NCI-H2081 treated with DMSO at 0.1 percent for 48 hours (cell line): ENCODE measurements at places on chromosomes 12 and 14.

DNA sequence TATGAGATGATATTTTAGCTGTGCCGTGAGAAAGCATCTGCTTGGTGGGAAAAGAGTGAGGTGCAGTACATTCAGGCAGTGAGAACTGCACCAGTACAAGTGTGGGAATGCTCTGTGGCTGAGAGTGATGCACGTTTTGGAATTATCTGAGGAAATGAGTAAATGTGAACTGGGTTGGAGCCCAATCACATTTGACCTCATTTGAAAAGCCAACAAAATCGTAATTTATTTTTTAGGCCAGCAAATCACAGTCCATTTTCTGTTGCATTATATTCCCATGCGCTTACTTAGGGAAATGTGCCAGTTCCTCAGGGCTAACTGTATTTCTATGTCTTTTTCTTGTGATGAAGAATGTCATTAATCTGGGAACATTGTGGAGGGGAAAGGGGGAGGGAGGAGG lies 77.3 kb downstream of the SNAPC1 start:
- DNase-seq, result no peak

DNA sequence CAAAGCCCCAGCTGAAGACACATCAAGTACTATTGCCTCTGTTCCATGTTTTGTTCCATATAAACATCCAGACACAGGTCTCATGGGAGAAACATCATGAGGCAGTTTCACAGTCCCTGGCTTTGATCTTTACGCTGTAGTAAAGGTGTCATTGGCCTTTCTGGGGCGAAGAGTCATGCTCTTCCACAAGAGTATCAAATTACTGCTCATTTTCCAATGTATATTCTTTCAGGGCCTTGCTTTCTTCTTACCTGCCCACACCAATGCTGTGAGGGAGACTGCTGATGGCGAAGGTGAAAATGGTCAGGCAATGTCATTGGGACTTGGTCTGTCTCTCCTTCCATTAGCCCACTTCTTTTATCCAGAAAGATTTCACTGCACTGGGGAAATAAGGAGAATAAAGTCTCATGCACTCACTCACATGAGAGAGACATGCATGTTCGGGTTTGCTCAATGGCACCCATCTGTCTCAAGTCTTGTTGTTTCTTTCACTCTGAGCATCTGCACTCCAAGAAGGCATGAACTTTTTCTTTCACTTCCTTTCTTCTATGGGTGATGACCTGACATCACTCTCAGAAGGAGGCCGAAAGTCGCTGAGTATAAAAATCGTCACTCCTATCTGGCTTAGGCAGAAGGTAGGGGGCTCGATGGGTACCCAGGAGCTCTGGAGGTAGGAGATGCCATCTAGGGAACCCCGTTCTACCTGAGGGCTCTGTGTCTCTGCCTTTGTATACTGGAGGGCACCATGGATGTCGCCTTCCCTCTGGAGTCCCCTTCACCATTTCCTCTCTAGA lies 1.3 kb upstream of the JDP2 start:
- DNase-seq, result no peak

DNA sequence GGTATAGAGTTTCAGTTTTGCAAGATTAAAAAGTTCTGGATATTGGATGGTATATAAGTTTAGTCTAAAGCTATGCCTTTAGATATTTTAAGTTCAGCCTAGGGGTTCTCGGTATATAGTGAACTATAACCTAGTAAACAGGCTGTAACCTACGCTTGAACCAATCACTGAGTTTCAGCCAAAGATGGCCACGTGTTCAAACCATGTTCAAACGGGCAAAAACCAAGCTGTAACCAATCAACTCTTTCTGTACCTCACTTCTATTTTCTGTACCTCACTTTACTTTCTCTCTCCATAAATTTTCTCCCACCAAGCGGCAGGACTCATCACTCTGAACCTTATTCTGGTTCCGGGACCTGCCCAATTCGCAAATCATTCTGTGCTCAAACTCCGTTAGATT lies 1.4 kb downstream of the TMBIM4 start:
- no peak for DNase-seq

GRCh38 chr12:100146252-100146651 lies 3.6 kb upstream of the BLTP3B start:
- no peak for DNase-seq

DNA sequence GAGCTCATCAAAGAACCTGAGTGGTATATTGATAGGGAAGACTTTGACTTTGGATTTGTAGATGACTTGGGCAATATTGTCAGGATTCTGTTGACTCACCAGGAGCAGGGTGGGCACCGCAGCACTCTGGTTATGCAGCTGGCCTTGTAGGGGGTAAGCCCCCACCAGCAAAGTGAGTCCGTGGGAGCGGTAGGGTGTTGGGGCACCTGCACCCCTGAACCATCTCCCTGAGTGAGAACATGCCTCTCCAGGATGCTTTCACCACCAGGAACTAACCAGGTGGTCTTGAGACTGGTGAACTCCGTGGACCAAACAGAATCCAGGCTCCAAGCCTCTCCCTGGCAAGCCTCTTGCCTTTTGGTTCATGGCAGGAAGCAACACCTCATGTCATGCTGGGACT lies 44.0 kb upstream of the EIF5 start:
- no peak for DNase-seq

GRCh38 chr14:89182326-89182725 lies 234.7 kb downstream of the FOXN3 start:
- no peak for DNase-seq

DNA sequence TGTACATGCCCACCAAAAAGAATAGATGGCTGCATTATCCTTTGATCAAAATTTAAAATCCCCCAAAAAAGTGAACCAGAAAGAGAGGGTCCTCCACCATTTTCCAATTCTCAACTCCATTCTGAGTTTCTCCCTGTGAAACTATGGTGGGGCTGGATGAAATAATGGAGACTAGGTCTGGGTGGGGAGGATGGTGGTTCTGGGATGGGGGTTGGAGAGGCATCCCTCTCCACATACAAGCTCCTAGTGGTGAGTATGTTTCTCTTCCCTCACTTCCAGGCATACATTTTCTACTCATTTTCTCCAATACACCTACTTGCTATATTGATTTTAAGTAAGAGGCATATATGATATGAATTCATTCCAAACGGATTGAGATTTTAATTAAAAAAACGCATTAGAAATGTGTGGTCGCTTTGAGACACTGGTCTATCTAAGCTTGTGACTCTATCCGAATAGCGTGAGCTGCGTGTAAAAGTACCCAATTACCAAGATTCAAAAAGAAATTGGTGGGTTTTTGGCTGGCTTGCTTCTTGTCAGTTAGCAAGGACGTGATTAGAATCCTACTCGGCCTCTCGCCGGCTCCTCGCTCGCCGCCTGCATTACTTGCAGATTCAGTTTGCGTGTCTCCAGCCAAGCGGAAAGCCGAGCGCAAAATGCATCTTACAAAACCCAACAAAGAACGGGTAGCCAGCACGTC lies 3.4 kb downstream of the ASCL1 start:
- DNase-seq, result no peak

GRCh38 chr12:1457901-1458300 lies 136.5 kb downstream of the FBXL14 start:
- no peak for DNase-seq

DNA sequence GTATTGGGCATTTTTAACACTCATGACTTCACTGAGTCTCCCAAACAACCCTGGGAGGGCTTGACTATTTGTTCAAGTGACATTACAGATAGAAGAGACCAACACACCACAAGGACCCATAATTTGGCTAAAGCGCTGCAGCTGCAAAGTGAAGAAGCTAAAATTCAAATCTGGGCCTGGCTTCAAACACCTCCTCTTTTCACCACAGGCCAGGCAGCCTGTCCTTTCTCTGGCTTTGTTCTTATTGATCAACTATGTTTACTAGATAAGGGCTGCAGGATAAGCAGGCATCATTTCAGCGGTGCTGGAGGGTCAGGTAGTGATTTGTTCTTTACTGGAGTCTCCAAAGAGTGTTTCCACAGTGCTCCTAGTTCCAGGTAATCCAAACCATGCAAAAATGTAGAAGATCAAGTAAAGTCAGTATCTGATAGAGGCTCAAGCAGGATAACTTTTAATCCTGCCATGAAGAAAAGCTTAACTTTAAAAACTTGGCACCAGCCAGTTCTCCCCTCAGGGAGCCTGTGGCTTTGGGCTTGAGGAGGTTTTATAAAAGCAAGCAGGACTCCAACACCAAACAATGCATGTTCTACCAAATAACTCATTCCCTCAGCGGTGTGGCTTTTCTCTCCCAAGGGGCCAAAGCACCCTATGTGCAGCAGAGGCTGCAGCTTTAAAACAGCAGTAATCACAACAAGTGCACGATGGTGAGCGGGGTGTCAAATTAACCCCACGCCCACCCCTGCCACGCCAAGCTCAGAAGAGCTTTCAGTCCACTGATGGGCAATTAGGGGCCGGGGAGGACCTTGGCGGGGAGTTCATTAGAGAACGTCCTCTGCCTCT lies 16.8 kb downstream of the CLMN start:
- DNase-seq, result no peak

- DNase-seq, result no peak
These were observed 794.1 kb downstream of the BCL11B start for GRCh38 chr14:98477935-98478334.

DNA sequence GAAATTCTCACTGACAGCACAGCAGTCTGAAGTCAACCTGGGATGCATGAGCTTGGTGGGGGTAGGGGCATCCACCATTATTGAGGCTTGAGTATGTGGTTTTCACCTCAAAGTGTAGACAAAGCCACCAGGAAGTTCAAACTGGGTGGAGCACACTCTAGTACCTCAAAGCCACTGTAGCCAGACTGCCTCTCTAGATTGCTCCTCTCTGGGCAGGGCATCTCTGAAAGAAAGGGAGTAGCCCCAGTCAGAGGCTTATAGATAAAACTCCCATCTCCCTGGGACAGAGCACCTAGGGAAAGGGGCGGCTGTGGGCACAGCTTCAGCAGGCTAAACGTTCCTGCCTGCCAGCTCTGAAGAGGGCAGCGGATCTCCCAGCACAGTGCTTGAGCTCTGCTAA lies 143.0 kb downstream of the KITLG start:
- DNase-seq, result no peak

DNA sequence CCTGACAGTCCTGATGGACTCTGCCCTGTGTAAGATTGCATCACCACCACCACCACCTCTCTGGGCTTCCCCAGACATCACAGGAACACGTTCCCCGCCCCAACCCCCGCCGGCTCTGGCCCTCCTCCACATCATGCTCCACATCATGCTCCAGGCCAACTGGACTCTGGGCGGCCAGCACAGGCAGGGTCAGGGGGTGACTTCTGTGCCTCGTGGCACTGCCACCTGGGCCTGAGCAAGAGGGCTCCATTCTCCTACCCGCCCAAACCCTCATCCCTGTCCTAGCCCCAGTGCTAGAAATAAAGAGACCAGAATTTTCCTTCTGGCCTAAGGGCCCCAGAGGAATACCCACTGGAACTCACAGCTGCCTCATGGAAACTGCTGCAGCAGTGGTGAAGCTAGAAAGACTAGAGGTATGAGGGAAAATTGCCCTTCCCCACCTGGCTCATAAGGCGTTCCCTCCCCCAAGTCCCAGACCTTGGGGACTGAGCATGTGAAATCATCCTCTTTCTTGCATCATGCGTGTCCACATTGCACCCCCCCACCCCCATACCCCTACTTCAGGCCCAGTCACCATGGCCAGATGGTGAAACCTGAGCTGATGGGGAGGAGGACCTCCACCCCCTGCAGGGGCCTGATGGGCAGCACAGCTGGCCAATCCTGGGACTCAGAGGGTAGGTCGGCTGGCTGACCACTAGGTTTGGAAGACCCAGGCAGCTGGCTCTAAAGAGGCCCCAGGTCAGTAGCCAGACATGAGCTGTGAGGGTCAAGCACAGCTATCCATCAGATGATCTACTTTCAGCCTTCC lies at the start of gene INHBE:
Gene INHBE, plus strand, starts transcription at position 742 of the 808 bp plus-strand sequence. CDS start 230 bp downstream, outside the sequence.
- no peak for DNase-seq

GRCh38 chr12:103102225-103102744 lies 144.8 kb downstream of the ASCL1 start:
- DNase-seq, result no peak

- no peak for DNase-seq
These were observed 131.3 kb downstream of the TMTC3 start for GRCh38 chr12:88273450-88273849.
